CD4-positive, alpha-beta T cell treated with Interleukin-4 for 1 hour (primary cell): ENCODE measurements at places on chromosomes 3 and 15.
A peak's percentile ranks its signal among the peaks of the same experiment; 100 is the strongest.

DNA sequence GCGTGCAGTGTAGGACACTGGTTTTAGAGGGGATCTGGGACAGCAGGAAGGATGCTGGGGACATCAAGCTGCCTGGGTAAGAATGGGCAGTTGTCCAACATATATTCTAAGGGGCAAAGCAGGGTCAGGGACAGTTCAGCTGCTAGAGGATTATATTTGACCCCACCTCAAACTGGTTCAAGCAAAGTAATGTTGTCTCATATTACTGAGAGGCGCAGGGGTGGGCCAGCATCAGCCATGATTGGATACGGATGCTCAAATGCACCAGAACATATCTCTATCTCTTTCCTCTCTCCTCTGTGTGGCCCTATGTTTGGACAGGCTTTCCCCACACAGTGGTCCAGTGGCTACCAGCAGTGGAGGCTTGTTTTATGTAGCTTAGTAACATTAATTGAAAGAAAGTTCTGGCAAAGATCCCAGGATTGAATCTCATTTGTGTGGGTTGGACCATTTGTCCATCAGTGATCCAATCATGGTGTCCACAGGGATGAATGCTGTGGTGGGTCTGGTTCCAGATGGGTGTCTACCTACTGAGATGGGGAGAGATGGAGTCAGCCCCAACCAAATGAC, 49.8 kb upstream of the RGMA start:
- no peak for DNase-seq

DNA sequence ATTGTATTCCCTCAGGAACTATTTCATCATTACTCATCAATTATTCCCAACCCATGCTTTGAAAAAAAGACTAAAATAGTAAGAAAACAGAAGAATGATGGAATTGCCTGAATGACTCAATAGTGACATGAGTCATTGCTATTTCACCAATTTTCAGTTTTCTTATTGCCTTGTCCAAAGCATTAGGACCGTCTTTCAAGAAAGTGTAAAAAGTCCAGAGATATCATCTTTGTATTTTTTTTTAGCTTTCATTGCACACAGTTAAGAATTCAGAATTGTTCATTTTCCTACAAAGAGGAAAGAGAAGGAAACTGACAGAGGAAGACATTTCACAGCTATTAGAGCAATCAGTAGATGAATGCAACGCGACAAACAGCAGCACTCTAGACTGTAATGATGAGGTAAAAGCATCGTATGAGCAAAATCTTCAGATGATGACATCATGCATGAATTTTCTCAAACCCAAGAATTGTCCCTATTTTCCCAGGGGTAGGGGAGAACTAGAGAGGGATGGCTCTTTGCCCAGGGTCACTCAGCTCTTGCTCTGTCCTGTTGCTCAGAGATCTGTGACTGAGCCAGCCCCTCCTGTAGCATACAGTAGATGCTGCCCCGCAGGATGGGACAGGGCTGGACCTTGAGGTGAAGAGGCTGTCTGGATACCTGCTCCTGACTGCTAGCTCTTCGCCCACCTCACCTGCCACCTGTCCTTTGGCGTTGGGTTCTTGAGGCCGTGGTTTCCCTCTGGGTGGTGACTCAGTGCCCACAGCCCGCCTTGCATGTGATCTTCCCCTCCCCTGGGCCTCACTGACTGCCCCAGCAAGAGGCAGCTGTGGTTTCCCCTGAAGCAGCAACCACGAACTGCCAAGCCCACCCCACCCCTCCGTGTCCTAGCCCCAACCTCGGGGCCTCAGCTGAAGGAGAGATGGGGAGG, 84.8 kb downstream of the PPCDC start:
- DNase-seq, result peak; percentile 79

DNA sequence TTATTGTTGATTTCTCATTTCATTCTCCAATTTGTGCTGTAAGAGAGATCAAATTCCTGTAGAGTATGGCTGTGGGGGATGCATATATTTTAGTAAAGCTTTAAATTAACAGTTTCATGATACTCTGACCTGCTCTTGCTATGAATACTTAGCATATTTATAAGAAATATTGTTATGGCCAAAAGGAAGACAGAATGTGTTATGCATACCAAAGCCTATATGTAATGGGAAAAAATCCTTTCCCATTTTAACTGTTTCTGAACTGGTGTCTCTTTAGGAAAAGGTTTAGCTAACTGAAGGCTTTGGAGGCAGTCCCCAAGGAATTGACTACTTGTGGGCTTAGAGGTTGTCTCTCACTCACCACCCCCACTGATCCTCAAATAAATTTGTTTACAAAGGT, 59.2 kb downstream of the CADPS start:
- DNase-seq, result no peak

- DNase-seq, result no peak
These were observed 7.5 kb upstream of the RHO start for GRCh38 chr3:129520960-129521359.

- no peak for DNase-seq
These were observed 328.1 kb upstream of the ATP10A start for GRCh38 chr15:26191193-26191592.

GRCh38 chr3:16148783-16149182, 25.7 kb upstream of the GALNT15 start:
- no peak for DNase-seq

DNA sequence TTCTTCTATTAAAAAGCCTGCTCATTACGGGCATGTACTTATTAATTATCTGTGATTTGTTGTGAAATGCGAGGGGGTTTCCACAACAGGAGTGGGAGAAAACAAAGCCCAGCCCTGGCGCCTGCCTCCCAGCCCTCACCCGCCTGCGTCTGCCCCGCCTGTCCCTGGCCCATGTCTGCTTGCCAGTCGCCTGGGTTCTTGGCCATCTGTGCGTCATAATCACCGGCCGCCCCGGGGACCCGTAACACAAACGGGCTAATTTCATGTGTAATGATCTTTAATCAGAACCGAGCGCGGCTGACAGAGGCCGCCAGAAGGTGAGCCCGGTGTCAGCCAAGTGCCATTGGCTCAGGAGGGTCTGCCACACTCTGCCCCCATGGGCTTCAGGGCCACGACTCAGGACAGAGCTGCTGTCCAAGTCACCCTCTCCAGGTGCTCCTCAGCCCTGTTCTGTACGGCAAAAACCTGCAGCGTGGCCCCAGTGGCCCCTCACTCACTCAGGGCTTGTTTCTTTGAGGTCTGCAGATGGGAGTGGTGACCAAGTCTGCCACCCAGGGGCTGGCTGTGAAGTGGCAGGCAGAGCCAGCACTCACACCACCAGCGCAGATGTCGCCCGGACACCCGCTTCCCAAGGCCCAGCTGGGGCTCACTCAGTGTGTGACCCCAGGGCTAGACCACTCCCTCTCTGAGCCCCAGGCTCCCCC, 28.8 kb upstream of the TMEM115 start:
- no peak for DNase-seq

GRCh38 chr3:21390856-21391255, 360.2 kb downstream of the ZNF385D start:
- DNase-seq, result no peak

- DNase-seq, result peak; percentile 39
These were observed 420 bp downstream of the SLC27A2 start for GRCh38 chr15:50182219-50183013.

DNA sequence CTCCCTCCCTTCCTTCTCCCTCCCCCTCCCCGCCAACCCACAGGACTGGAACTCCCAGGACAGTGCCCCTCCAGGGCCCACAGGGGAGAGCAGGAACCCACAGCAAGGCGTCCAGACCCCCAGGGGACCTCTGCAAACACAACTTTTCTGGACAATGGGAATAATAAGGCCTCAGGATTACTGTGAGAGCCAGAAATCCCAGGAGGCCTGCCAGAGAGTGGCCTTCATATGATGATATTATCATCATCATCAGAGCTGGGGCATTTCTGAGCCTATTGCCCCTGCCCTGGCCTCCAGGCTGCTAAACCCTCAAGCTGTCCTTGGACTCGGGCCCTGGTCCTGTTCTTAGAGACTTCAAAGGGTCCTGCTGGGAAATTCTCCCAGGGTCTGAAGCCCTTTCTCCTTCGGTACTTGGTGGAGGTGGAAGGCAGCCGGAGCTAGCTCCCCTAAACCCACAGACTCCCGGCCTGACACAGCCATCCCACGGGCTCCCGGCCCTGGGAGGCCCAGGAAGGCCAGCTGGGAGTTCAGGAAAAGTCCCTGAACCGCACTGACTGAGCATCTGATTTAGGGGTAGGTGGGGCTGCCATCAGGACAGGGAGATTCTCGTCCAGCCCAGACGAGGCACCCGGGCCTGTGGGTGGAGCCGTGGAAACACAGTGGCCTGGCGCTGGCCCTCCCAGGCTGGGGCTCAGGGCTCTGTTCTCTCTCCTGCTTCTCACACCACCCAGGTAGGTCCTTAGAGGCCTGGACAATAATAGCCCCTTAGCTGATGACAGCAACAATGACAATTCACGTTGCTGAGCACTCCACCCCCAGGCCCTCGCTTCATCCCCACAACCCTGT, 4.9 kb downstream of the CALML4 start:
- DNase-seq, result peak; percentile 10

- no peak for DNase-seq
These were observed 20.9 kb upstream of the UBP1 start for GRCh38 chr3:33461097-33461496.

GRCh38 chr3:150729682-150730360, 26.1 kb upstream of the ERICH6 start:
- DNase-seq, result no peak

GRCh38 chr15:65088643-65089021, 12.1 kb downstream of the KBTBD13 start:
- DNase-seq, result no peak

- no peak for DNase-seq
These were observed 1158.9 kb upstream of the EPHA6 start for GRCh38 chr3:95655363-95655986.

DNA sequence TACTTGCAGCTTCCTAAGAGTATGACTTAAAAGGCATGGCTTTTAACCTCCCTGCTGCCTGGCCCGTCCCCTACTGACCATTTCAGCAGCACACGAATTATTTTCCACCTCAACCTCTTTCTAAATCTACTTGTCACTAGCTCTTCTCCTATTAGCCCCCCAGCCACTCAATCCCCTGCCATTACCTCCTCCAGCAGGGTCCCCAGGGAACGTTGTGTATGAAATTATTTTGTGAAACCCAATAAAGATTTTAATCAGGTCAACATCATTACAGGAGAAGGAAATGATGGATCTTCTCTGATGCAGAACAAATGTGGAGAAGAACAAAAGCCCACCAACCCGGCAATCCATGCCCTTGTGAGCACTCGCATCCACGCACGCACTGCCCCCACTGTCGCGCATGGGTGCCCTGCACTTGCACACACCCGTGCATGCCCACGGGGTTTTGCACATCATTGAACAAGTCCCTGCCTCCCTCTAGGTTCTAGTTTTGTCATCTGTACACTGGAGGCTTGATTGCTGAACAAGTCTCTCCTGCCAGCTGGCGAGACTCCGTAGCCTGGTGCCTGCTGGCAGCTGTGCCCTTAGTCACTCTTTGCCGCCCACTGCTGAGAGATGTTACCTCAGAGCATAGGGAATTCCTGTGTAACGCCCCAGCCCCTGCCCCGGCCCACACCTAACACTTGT, 51.6 kb downstream of the LINGO1 start:
- DNase-seq, result no peak
